ENCODE measurements at places on chromosomes 3 and 15.

DNA sequence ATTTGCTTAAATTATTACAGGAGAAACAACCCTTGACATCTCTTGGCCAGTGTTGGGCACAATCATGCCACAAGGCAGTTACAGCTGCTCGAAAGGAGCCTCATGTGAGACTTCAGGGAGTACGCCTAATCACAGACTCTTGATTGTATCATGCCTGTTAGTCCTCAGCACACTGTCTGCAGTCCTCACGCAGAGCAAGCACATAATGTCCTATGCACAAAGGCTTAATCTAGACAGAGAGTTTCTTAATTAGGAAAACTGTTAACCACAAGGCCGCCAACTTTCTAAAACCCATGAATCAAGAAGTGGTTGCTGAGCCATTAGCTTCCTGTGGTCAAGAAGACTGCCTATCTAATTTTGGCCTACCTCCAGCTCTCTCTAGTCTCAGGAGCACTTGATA, 172.0 kb downstream of the UNC13C start:
- H3K27me3 ChIP-seq, result no peaks in the 10 kb centered on the region
- no peak overlapping the region for H3K4me3 ChIP-seq
- no peaks in the 10 kb centered on the region for H3K36me3 ChIP-seq
- DNase-seq, result no peak
- no peak overlapping the region for H3K27ac ChIP-seq
- no peaks in the 10 kb centered on the region for H3K4me1 ChIP-seq

DNA sequence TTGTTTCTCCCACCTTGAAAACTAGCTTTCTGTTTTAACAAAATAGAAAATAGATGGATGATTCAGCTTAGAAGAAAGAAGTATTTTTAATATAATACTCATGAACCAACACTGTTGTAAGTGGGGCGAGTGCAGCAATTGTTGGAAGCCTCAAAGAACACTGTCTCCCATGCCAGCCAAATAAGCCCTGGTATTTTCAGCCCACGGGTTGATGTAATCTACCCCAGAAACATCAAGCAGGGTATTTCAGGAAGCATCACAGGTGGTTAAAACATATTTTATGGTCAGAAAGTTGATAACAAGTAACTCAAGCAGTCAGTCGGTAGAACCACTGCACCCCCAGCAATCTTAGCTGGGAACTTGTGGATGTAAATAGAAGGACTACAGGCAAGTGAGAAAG, 115.9 kb downstream of the SV2B start:
- no peaks in the 10 kb centered on the region for H3K27me3 ChIP-seq
- no peaks in the 10 kb centered on the region for H3K4me1 ChIP-seq
- no peak overlapping the region for H3K4me3 ChIP-seq
- no peak for DNase-seq

DNA sequence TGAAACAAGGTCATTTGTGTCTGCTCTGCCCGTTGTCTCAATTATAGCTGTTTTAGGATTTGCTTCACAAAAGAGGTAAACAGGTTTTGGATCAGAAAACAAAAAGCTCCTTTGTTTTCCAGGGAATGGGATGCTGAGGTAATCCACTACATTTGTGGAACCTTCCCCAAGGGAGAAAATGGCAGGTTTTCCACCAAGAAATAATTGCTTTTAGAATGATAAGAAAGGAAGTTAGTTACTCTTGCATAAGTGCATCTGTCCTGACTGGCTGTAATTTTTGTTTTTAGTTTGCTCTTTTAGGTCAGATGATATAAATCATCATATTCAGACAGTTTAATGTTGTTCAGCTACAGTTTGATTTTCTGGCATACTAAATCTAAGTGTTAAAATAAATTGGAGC, 198.5 kb upstream of the COL8A1 start:
- H3K27ac ChIP-seq, result no peak overlapping the region
- H3K27me3 ChIP-seq, result no peaks in the 10 kb centered on the region
- DNase-seq, result no peak

DNA sequence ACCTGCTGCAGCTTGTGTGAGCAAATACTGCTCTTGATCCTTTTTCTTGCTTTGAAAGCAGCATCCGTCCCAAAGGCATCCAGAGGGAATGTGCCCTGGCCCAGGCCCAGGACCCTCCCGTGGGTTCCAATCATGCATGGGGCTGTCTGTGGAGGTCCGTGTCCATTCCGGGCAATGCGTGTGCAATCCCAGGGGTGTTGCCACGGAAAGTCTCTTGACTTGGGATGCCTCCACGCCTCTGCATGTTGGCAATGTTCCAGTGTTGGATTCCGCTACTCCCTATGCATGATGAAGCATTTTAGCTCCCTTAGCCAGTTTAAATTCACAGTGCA, 105.7 kb downstream of the SNRPN start:
- peaks cover 94% of the 10 kb centered on the region for H3K36me3 ChIP-seq
- no peaks in the 10 kb centered on the region for H3K27me3 ChIP-seq
- DNase-seq, result no peak
- H3K4me3 ChIP-seq, result no peak overlapping the region
- H3K27ac ChIP-seq, result no peak overlapping the region
- H3K4me1 ChIP-seq, result no peaks in the 10 kb centered on the region

DNA sequence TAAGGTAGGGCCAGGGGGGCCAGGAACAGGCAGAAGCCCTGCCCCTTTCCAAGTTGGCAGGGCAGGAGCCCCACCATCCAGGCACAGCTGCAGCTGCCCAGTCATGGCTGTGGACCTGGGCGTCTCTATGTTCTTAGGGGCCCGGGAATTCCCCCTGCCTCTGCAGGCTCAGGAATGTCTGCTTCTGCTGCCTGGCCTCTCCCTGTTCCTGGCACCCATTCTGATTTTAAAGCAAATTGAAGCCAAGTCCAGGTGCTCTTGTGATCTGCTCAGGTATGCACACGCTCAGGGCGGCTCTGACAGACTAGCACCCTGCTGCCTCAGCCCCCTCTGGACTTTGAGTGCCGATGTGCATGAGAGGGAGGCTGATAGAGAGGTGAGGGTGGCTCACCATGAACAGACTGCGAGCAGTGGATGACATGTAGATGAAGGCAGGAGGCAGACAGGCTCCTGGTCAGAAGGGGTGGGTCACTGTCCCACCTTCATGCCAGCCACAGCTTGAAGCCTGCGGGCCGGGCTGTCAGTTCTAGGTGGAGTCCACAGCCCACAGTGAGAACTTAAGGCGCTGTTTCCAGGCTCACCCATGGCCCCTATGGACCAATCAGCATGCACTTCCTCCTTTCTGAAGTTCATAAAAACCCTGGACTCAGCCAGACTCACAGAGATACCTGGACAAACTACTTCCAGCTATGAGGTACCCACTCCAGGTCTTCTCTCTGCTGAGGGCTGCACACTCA, 747.8 kb upstream of the GBE1 start:
- H3K27ac ChIP-seq, result no peak overlapping the region
- H3K36me3 ChIP-seq, result no peaks in the 10 kb centered on the region
- H3K27me3 ChIP-seq, result no peaks in the 10 kb centered on the region
- no peak for DNase-seq
- H3K4me3 ChIP-seq, result no peak overlapping the region
- no peaks in the 10 kb centered on the region for H3K4me1 ChIP-seq

- H3K27ac ChIP-seq, result no peak overlapping the region
- no peaks in the 10 kb centered on the region for H3K27me3 ChIP-seq
- H3K36me3 ChIP-seq, result no peaks in the 10 kb centered on the region
- H3K4me3 ChIP-seq, result no peak overlapping the region
- no peak for DNase-seq
These were observed 647.4 kb upstream of the LMCD1 start for GRCh38 chr3:7854266-7854665.

DNA sequence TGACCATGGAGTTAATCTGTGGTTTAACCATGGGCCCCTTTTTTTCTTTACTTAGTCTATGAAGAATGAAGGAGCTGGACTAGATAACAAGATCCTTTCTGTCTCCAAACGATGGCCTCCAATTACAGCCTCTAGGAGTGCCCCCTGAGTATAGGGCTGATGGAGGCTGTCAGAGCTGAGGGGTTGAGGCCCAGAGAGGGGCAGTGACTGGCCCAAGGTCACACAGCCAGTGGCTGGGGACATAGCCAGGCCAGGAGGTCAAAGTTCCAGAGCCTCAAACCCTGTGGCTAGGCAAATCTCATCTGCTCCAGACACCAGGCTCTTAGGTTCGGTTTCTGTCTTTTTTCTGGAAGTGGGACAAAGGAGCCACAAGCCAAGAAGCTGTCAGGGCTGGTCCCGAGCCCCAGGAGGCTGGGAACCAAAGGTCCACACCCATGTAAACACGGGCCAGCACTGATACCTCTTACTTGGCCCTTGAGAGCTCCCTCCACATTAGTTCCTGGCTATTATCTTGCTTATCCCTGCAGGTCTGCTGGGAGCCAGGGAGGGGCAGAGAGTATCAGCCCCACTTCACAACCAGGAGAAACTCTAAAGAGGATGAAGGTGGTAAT, 10.3 kb downstream of the RHOV start:
- no peaks in the 10 kb centered on the region for H3K27me3 ChIP-seq
- H3K4me3 ChIP-seq, result no peak overlapping the region
- H3K4me1 ChIP-seq, result peaks cover 9% of the 10 kb centered on the region
- no peaks in the 10 kb centered on the region for H3K36me3 ChIP-seq
- no peak for DNase-seq
- no peak overlapping the region for H3K27ac ChIP-seq

- no peak overlapping the region for H3K27ac ChIP-seq
- no peaks in the 10 kb centered on the region for H3K27me3 ChIP-seq
- DNase-seq, result peak; percentile 54
- H3K36me3 ChIP-seq, result no peaks in the 10 kb centered on the region
- no peak overlapping the region for H3K4me3 ChIP-seq
These were observed 107.1 kb downstream of the DGKG start for GRCh38 chr3:186254676-186255650.

GRCh38 chr3:9862391-9863057, 17.5 kb downstream of the CIDEC start:
- no peaks in the 10 kb centered on the region for H3K27me3 ChIP-seq
- no peak for DNase-seq
- no peak overlapping the region for H3K4me3 ChIP-seq
- no peaks in the 10 kb centered on the region for H3K4me1 ChIP-seq
- no peak overlapping the region for H3K27ac ChIP-seq
- H3K36me3 ChIP-seq, result no peaks in the 10 kb centered on the region

- H3K27me3 ChIP-seq, result no peaks in the 10 kb centered on the region
- H3K4me3 ChIP-seq, result no peak overlapping the region
- no peaks in the 10 kb centered on the region for H3K36me3 ChIP-seq
- H3K4me1 ChIP-seq, result no peaks in the 10 kb centered on the region
These were observed 136.1 kb upstream of the RBMS3 start for GRCh38 chr3:29144807-29145206.

- H3K4me3 ChIP-seq, result no peak overlapping the region
- H3K36me3 ChIP-seq, result peaks cover 24% of the 10 kb centered on the region
- no peak overlapping the region for H3K27ac ChIP-seq
- H3K4me1 ChIP-seq, result peaks cover 4% of the 10 kb centered on the region
These were observed 14.9 kb upstream of the SELENOT start for GRCh38 chr3:150588027-150588830.

GRCh38 chr3:181881749-181882148, 170.0 kb downstream of the SOX2 start:
- H3K4me3 ChIP-seq, result no peak overlapping the region
- H3K27ac ChIP-seq, result no peak overlapping the region
- H3K4me1 ChIP-seq, result no peaks in the 10 kb centered on the region
- no peaks in the 10 kb centered on the region for H3K36me3 ChIP-seq

GRCh38 chr3:147377412-147378367, 28.7 kb downstream of the ZIC4 start:
- no peaks in the 10 kb centered on the region for H3K4me1 ChIP-seq
- H3K27ac ChIP-seq, result no peak overlapping the region
- H3K4me3 ChIP-seq, result no peak overlapping the region
- no peaks in the 10 kb centered on the region for H3K36me3 ChIP-seq
- H3K27me3 ChIP-seq, result no peaks in the 10 kb centered on the region

DNA sequence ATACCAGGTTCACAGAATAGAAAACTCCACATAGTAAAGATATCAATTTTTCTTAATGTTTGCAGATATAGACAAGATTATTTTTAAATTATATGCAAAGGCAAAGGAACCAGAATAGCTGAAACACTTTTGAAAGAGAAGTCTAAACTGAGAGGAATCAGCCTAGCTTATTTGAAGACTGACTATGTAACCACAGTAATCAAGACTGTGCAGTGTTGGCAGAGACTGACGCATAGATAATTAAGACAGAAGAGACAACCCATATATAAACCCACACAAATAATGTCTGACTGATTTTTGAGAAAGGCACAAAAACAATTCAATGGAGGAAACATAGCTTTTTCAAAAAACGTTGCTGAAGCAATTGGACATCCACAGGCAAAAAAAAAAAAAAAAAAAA, 28.6 kb upstream of the ACKR4 start:
- no peak for DNase-seq
- no peak overlapping the region for H3K27ac ChIP-seq
- H3K4me1 ChIP-seq, result peaks cover 12% of the 10 kb centered on the region
- H3K36me3 ChIP-seq, result no peaks in the 10 kb centered on the region
- no peaks in the 10 kb centered on the region for H3K27me3 ChIP-seq

DNA sequence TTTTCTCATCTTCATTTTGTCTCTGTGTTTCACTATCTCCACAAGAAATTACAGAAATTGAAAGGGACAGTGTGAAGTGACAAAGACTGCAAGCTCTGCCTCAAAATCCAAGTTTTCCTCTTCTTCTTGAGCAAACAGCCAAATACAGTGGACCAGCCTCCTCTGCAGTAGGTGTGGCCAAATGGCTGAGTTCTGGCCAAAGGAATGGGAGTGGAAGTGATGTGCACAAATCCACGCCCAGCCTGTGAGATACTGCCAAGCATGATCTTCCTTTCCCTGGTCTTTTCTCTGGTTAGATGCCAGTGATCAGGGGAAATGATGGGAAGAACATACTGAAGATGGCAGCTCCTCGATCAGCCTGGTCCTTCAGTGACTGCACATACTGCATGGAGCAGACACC, 111.0 kb upstream of the CPNE4 start:
- no peak overlapping the region for H3K27ac ChIP-seq
- no peak overlapping the region for H3K4me3 ChIP-seq
- no peaks in the 10 kb centered on the region for H3K27me3 ChIP-seq
- no peaks in the 10 kb centered on the region for H3K4me1 ChIP-seq
- no peaks in the 10 kb centered on the region for H3K36me3 ChIP-seq
- no peak for DNase-seq

DNA sequence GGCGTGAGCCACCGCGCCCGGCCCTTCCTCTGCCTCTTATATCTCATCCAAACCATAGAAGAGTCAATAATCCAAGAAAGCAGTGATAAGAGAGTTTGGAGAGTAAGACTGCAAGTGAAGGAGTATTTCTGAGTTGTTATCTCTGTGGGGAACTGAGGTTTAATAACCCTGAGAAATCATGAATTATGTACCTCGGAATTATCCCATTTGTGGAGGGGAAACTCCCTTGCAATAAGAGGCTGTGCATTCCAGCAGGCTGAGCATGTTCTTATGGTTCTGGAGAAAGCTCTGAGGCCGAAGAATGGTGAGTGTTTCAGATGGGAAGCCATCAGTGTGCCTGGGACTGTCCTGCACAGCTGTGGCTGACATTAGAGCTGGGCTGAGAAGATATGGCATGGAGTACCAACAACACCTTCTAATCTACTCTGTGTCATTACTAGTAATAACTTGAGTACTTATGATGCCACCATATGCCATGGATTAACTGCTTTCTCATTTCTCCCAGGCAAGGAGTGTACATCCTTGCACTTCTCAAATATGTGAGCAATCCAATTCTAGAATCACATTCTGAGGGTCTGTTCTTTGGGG, 31.4 kb upstream of the NOX5 start:
- no peaks in the 10 kb centered on the region for H3K36me3 ChIP-seq
- H3K27me3 ChIP-seq, result no peaks in the 10 kb centered on the region
- no peak overlapping the region for H3K27ac ChIP-seq
- no peaks in the 10 kb centered on the region for H3K4me1 ChIP-seq
- DNase-seq, result no peak
- H3K4me3 ChIP-seq, result no peak overlapping the region

- DNase-seq, result no peak
- no peak overlapping the region for H3K4me3 ChIP-seq
- no peaks in the 10 kb centered on the region for H3K4me1 ChIP-seq
- H3K36me3 ChIP-seq, result no peaks in the 10 kb centered on the region
These were observed 302.5 kb upstream of the AZI2 start for GRCh38 chr3:28651159-28651558.
